ENCODE measurements at places on chromosomes 6 and 20.

DNA sequence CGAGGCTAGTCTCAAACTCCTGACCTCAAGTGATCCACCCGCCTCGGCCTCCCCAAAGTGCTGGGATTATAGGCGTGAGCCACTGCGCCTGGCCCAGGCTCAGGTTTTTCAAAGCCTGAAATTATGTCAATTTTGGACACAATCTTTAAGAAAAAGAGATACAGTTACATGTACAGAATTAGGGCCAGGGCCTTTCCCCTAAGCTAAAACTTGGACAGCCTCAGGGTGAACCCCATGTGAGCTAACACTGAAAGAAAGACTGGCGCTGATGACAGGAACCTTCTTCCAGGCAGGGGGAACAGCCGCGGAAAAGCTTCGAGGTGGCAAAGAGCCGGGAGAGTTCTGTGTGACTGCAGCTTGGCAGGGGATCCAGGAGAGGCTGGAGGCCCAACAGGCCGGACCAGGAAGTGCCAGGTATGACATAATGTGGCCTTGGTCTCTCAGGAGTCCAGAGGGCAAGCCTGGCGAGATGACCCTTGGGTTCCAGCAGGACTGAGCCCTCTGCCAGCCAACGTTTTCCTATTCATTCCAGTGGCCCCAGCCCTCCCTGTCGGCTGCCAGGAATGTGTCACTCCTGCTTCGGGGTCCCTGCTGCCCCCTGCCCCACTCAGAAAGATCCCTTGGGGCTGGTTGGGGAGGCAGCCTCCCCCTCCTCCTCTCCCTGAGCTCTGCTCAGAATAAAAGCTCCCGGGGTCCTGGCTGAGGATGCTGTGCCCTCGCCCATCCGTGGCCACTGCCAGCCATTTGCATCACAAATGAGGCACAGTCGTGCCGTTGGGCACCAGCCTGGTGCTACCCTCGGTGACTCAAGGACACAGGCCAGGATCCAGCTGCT, 37.3 kb downstream of the RBM38 start:
- no peak for DNase-seq

DNA sequence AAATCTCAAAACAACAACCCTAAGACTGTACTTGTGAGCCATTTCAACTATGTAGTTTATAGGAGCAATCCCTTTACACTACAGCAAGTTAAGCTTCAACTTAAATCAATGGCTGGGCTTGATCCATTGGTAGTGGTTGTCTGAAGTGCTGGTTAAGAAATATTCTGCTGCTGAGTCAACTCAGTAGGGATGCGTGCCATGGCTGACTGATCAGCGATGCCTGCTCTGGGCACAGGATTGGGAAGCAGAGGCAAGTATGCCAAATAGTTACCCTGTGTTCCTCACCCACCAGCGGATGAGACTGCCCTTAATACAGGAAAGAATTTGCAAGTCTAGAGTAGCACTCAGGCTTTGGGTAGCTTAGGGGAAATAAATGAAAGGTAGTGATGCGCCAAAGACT, 41.5 kb downstream of the GCM1 start:
- no peak for DNase-seq

DNA sequence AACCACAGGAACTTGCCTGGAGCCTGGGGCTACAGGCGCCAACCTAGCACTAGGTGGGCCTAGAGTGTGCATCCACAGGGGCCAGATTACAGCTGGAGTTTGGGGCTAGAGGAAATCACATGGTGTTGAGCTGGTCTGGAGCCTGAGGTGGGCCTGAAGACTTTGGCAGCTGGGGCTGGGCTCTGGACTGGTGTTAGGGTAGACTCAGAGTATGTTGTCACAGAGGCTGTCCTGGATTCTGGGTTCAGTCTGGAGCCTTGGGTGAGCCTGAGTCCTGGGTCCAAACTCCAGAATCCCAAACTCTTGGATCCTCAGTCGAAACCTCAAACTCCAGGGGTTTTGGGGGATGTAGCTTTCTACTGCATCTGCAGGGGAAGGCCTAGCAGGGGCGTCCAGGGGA, 356.7 kb downstream of the FRK start:
- no peak for DNase-seq

- DNase-seq: no peak
These were observed 28.3 kb upstream of the TLDC2 start for GRCh38 chr20:36847710-36848040.

GRCh38 chr6:15109338-15110090, 136.4 kb upstream of the JARID2 start:
- DNase-seq: no peak

- DNase-seq: peak; percentile 43
These were observed 2.0 kb upstream of the PLCG1 start for GRCh38 chr20:41135187-41135887.

GRCh38 chr6:166488701-166489100, 97.8 kb downstream of the RAMACL start:
- no peak for DNase-seq
